ENCODE measurements at places on chromosomes 5 and 9. TPM values are rescaled to one million over a fixed set of nuclear protein-coding genes. Genes with fewer than 3 reads are reported as not detected.

The PCDHA10 gene
- total RNA-seq: 6.6 TPM

GRCh38 chr9:20948703-20949102 is 82.7 kb downstream of the HACD4 start:
- DNase-seq: no peak

GRCh38 chr9:93860694-93861658 is 94.2 kb downstream of the BARX1 start:
- DNase-seq: no peak

The GEMIN5 gene
- total RNA-seq: 5.7 TPM

- no peak for DNase-seq
Measured at GRCh38 chr9:82147798-82148425, 159.3 kb downstream of the SPATA31D1 start.

DNA sequence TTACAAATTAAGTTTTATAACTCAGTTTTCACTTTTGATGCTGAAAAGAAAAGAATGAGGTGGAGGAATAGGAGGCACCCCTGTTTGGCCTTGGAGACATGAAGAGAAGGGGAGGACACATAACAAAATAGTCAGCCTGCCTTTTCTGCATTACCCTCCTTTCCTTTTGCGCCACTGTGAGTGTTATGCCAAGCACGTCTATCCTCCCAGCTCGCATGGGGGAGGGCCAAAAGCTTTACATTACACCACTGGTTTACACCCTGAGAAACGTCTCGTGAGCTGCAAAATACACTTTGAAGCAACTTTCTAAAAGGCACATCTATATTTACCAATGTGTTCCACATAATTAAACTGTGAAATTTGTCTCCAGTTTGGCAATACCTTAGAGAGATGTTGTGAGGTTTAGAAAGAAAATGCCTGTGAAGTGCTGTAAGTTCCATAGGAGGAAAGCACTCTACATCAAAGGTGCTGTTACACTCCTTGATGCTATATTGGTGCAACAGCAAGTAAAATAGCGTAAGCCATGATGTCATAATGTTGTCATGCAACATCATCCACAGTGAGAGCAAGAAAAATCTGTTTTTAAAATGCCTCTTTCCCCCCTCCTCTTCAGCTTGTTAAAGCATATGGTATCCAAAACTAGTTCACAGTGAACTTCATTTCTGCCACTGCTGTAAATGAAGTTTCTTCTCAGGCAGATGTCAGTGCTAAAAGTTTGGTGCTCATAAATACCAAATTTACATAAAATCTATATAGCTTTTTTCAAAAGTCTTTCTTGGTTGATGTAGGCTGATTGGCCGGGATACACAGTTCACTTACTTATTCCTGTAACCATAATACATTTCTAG is 50.3 kb downstream of the CETN3 start:
- DNase-seq: no peak

DNA sequence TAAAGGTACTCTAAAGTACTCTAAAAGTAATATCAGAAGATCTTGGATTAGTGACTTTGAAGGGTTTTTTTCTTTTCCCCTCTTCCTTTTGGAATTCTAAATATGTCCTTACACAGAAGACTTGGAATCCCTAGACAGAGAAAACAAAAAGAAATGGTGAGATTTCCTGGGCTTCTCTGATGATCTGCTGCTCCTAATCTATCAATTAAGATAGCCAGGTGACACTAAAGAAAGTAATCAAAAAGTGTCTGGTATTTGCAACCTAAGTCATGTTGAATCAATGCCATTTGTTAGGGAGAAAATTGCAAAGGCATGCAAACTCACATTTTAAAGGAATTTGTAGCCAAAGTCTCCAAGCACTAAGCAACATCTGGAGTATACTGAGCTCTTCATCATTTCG is 29.5 kb upstream of the MYO10 start:
- no peak for DNase-seq

- DNase-seq: no peak
Measured at GRCh38 chr5:107359033-107359915, 311.5 kb downstream of the EFNA5 start.

DNA sequence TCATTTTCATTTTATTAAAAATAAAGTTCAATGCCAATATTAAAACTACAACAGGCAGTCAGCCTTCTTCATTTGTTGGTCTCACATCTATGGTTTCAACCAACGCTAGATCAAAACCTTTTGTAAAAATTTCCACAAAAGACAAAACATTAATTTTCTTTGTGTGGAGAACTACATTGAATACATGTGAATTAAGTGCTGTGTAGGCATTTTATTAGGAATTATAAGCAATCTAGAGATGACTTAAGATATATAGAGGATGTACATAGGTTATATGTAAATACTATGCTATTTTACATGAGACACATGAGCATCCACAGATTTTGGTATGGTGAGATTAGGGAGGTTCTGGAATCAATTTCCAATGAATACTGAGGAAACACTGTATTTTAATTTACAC is 94.2 kb downstream of the CYLC2 start:
- no peak for DNase-seq

The ADAMTSL2 gene
- 4.2 TPM for total RNA-seq

GRCh38 chr5:135608761-135609443 is 30.1 kb upstream of the CXCL14 start:
- no peak for DNase-seq

DNA sequence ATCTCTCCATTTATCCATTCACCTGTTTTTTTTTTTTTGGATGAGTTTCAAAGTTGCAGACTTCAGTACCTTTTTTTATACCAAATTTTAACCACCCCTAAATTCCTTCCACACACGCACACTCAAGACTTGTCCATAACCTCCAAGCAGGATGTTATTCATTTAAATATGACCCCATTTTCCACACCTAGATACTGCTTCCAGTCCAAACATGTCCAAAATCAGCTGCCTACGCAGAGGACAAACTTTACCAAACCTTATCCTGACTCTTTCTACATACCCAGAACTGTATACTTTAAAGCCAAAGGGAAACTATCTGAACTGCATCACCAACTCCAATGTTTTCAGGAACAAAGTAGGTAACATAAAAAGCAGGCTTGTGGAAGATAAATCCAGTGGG is 36.0 kb upstream of the FYB1 start:
- DNase-seq: no peak

The TMEM174 gene
- total RNA-seq: not detected

The PDCD1LG2 gene
- total RNA-seq: 1.3 TPM

GRCh38 chr9:13900449-13900848 is 413.5 kb downstream of the NFIB start:
- no peak for DNase-seq

DNA sequence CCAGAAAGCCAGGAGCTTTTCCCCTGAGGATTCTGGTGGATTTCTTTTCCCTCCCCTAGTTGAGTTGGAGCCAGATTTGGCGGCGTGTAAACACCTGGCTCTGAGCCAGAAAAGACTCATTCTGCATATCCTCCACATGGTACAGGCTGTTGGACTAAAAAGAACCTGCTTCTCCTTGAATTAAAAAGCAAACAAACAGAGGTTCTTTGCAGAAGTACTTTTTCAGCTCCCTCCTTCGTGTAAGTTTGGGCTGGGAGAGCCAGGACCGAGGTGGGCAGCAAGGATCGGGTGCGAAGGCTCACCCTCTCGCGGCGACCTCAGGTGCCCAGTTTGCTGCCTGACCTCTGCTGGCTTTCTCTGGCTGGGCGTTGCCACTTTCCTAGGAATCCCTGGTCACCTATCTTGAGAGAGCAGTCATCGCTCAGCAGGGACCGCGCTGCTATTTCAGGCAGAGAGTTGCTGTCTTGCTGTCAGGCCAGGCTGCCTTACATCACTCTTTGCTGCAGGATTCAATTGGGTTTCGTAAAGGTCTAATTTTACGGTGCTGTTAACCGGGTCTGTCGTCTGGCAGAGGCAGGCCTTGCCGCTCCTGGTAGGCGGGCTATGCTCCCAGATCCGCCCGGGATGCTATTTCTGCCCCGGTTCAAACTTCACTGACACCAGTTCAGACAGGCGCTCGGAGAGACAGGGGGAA is 3.2 kb downstream of the PAPPA start:
- peak; percentile 47 for DNase-seq

DNA sequence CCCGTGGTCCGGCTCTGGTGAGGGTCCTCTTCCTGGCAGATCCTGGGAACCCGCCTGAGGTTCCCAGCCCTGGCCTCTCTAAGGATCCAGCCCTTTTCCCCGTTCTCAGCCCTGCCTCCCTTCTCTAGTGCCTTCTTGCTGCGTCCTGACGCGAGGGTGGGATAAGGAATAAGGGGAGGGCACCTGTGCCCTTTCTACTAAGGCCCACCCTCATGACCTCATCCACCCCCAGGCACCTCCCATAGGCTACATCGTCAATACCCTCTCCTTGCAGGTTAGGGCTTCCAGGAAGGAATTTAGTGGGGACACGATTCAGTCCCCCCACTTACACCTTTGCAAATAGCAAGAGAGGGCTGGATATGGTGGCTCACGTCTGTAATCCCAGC is 10.7 kb upstream of the DIPK1B start:
- DNase-seq: no peak

- no peak for DNase-seq
Measured at GRCh38 chr9:98515506-98516204, 193.1 kb downstream of the GABBR2 start.

DNA sequence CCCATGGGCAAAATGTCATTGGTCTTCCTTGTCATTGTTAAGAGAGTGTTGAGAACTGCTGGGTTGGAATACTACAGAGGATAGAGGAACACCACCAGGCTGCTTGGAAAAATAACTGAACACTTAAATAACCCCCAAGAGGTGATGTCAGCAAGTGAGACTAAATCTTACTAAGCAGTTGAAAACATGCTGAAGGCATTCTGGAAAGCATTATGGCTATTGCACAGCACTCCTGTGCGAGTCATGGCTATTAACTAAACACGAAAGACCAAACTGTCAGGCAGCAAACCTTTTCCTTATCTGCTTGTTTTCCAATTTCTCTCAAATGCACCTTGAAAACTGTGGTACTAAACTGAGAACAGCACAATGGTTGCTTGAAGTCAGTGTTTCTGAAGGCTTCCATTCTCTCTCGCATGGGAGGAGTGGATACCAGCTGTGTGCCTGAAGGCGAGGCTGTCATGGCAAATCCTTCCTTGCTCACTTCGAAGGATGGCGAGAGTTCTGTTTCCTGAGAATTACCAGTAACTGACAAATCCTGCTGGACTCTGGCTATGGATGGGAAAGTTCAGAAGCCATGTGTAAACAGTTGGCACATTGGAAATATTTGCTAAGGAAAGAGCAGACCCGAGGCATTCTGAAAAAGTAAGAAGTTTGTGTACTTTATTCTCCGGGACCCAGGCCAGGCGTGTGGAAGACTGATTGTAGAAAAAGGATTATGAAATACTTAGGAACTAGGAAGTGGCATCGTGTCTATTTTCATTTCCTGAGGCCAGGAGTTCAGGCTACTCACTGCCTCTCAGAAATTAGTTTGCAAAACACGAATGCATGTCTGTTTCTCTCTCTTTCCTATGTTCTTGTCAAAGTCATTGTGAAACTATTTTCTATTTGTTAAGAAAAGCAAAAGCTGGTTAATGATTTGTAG is 182.1 kb downstream of the DMRT2 start:
- peak; percentile 88 for DNase-seq

GRCh38 chr9:130630506-130631330 is 33.7 kb upstream of the PRDM12 start:
- no peak for DNase-seq

The OTULINL gene
- total RNA-seq: 26.2 TPM

GRCh38 chr5:57302164-57302563 is 128.3 kb downstream of the GPBP1 start:
- DNase-seq: no peak

The UIMC1 gene
- 27.2 TPM for total RNA-seq

- DNase-seq: no peak
Measured at GRCh38 chr5:34833976-34834793, 4.8 kb upstream of the TTC23L start.

DNA sequence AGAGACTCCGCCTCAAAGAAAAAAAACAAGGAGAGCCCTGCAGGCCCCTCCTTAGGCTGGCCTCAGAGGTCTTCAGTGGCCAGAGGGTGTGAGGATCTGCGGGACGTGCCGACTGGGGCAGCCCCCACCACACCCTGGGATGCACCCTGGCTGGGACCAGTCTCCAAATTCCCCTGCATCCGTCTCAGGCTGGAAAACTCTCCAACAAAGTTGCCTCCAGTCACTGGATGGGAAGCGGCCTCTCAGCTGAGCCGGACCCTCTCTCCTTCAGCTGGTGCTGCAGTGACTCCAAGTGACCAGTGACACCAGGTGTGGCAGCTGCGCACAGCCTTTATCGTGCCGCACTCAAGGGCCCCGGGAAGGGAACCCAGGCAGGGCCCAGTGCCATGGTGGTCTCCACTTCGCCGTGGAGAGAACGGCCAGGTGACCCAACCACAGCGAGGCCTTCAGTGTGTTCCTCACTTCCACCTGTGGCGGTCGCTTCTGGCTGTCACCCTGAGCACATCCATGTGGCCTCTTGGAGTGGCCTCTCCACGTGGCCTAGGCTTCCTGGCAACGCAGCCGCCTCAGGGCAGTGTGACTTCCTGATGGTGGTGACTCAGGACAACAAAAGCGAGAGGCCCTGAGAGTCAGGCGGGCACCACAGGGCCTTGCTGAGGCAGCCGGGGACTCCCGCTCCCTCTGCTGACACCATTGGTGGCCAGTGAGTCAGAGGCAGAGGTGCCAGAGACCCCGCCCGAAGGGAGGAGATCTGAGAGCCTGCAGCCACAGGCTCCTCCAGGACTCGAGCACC is 19.3 kb upstream of the CAMSAP1 start:
- no peak for DNase-seq

DNA sequence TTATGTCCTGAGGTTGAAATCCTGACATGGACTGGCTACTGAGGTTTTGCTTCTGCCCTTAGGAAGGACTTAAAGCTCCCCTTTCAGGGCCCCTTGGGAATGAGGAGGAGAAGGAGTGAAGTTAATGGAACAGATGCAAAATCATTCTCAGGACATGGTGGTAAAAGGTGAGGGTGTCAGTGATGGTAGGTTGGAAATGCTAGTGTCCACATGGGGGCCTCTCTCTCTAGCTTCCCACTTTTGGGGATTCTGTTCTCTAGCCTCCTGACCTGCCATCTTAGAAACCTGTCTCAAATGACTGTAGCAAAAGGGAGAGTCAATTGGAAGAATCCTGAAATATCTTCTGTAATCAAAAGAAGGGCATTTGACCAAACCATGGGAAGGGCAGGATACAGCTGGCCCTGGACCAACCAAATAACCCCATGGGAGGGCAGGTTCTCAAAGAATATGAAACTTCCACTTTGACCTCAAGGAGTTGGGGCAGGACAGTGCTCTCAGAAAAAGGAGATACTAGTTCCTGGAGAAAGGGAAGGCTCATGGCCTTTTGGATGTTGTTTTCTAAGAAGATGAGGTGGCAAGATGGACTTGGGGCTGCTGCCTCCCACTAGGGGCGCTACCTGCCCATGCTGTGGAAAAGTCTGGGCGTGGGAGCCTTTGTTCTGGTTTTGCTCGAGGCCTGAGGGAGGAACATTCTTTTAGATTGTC is 21.2 kb upstream of the MLANA start:
- no peak for DNase-seq

The MCIDAS gene
- not detected for total RNA-seq

DNA sequence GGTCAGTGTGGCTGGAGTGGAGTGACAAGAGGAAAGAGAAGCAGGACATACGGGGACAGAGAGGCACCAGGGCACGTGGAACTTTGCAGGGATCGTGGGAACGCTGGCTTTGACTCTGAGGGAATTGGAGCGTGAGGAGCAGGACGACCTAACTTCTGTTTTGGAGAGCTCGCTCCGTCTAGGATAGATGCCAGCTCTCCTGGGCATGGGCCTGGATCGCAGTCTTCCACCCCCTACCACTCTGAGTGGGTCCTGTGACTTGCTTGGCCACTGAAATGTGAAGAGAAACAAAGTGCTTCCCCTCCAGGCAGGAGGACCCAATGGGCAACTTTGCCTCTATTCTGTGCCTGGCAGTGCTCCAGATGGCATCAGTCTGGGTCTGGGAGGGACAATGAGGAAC is 8.7 kb upstream of the SH3PXD2B start:
- DNase-seq: no peak

The PCDHB10 gene
- total RNA-seq: 2.3 TPM

GRCh38 chr5:51278539-51278938 is 104.7 kb upstream of the ISL1 start:
- no peak for DNase-seq
